Sigmoid colon (tissue), 7 donors: ENCODE measurements at places on chromosomes 2 and 18. TPM values are rescaled to one million over a fixed set of nuclear protein-coding genes. Genes with fewer than 3 reads are reported as not detected.

SERPINB11 gene
- not detected for total RNA-seq

ASXL3 gene
- total RNA-seq: 3.6 TPM

IL36B gene
- total RNA-seq: not detected

GRCh38 chr2:95001701-95002100 lies 23.8 kb upstream of the MAL start:
- H3K4me1 ChIP-seq: no peaks in the 10 kb centered on the region
- no peaks in the 10 kb centered on the region for H3K36me3 ChIP-seq
- H3K27me3 ChIP-seq: peaks cover 11% of the 10 kb centered on the region
- no peak overlapping the region for H3K27ac ChIP-seq
- peak; percentile 4 for DNase-seq
- H3K4me3 ChIP-seq: no peak overlapping the region

DNA sequence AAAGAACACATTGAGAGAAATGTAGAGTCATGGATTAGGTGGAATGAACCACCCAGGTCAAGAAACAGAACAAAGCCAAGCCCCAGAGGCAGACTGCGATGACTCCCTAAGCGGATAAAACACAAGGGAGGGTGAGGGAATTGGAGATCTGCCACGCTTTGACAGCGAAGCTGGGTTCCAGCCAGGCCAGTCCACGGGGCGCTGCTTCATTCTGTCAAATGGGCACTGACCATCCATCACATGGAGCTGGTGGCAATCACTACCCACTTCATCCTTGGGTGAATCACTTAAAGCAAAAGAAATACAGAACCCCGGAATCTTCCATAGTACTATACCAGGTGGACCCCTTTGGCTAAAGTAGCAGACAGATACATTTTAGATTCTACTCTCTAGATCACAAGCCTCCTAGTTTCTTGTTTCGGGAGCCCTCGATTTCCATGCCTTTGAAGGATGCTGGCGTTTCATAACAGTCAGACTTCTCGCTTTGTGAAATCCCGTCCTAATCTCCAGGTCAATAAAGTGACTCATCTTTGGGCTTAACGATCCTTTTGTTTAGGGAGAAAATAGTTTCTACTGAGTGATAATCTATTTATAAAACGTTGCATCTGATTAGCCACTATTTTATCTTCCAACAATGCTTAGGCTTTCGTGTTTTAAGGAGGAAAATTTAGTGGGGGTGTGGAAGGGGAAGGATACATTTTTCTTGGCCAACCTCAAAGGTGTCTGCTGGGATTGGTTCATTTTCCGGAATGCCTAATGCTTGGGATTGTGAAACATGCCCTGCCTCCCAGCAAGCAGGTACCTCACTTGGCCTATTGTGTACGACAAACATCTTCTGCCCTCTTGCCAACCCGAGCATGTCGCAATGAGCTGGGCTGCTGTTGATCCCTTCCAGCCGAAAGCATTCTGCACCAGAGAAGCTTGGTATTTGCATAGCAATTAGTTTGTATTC lies 44.1 kb upstream of the HDAC4 start:
- peak overlapping the region; percentile 41 for H3K27ac ChIP-seq
- no peaks in the 10 kb centered on the region for H3K27me3 ChIP-seq
- no peaks in the 10 kb centered on the region for H3K36me3 ChIP-seq
- no peak overlapping the region for H3K4me3 ChIP-seq
- H3K4me1 ChIP-seq: peaks cover 32% of the 10 kb centered on the region

DNA sequence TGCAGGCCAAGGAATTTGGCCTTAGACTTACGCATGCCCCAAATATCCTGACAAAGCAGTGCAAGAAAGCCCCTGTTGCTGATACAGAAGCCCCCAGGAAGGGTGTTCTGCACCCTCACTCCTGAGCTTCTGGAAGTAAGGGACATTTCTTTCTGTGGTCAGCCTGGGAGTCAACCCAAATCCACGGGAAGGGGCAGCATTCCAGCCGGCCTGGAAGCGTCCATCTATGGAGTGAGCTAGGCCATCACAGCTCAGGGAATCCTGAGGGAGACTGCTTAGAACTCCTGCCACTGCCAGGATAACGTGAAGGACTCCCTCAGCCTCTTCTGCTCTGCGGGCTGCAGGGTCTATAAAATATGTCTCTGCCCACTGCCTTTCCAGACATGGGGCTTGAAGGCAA lies 173.9 kb downstream of the ANAPC1 start:
- no peak overlapping the region for H3K4me3 ChIP-seq
- H3K27ac ChIP-seq: no peak overlapping the region
- H3K36me3 ChIP-seq: no peaks in the 10 kb centered on the region
- DNase-seq: no peak

GRCh38 chr18:50218432-50219197 lies 23.7 kb upstream of the MYO5B start:
- no peaks in the 10 kb centered on the region for H3K27me3 ChIP-seq
- no peak overlapping the region for H3K4me3 ChIP-seq
- H3K4me1 ChIP-seq: no peaks in the 10 kb centered on the region
- H3K36me3 ChIP-seq: no peaks in the 10 kb centered on the region
- H3K27ac ChIP-seq: no peak overlapping the region

DNA sequence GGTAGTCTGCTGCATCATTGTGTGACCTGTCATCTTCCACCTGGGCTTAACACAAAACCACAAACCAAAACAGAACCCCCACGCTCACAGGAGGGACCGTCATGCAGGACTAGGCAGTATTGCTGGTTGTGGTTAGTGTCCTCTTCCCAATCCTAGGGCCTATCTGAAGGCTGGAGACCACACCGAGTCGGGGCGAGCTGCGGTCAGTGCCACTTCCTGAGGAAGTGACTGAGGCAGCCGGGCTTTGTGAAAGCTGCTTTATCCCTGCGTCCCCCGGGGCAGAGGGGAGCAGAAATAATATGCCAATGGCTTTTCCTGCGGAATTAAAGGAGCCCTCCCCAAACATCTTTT lies 22.9 kb downstream of the ZNF532 start:
- H3K4me3 ChIP-seq: no peak overlapping the region
- no peaks in the 10 kb centered on the region for H3K27me3 ChIP-seq
- peaks cover 35% of the 10 kb centered on the region for H3K36me3 ChIP-seq
- DNase-seq: peak; percentile 80
- peak overlapping the region; percentile 45 for H3K27ac ChIP-seq
- no peaks in the 10 kb centered on the region for H3K4me1 ChIP-seq

- H3K36me3 ChIP-seq: no peaks in the 10 kb centered on the region
- H3K4me1 ChIP-seq: no peaks in the 10 kb centered on the region
- H3K27me3 ChIP-seq: no peaks in the 10 kb centered on the region
- DNase-seq: peak; percentile 68
- no peak overlapping the region for H3K4me3 ChIP-seq
- no peak overlapping the region for H3K27ac ChIP-seq
These were observed 136.5 kb downstream of the RNF144A start for GRCh38 chr2:7053650-7054265.

GRCh38 chr2:216857131-216857550 lies 2.7 kb downstream of the TNP1 start:
- no peaks in the 10 kb centered on the region for H3K36me3 ChIP-seq
- no peaks in the 10 kb centered on the region for H3K4me1 ChIP-seq
- H3K4me3 ChIP-seq: no peak overlapping the region
- H3K27ac ChIP-seq: no peak overlapping the region

DNA sequence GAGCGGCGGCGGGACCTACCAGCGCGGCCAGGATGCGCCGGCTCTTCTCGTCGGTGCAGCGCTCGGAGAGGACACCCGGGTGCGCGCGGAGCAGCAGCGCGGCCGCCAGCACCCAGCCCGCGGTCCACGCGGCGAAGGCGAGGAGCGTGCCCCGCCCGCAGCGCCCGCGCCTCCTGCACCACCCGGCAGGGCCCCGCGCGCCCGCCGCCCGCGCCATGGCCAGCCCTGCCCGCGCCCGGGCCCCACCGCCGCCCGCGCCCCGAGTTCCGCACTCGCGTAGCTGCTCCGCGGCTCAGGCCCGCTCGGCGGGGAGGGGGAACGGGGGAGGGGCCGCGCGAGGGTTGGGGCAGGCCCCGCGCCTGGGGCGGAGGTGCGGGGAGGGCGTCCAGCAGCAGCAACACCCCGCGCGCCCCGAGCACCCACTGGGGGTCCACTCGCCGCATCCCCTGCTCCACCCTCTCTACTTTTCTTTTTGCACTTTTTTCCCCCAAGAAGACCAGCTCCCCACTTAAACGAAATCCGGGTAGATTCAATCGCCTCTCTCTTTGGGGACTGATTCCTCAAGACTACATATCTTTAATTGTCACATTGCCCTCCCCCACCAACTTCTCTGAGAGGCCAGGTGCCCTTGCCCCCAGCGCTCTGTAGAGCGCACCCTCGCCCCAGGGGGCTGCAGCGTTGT lies at the start of gene DIPK1C:
DIPK1C (minus strand) TSS at position 266 of the 682 bp plus-strand sequence; CDS start at position 217, 49 bp downstream.
- no peak within 1 kb of the TSS for H3K27ac ChIP-seq
- peaks cover 19% of the 10 kb centered on the region for H3K4me1 ChIP-seq
- peaks cover 57% of the 10 kb centered on the region for H3K27me3 ChIP-seq
- no peak for DNase-seq
- H3K4me3 ChIP-seq: peak within 1 kb of the TSS; percentile 52
